Omental fat pad (tissue), 4 donors: ENCODE measurements at places on chromosomes 3 and 15. TPM values are rescaled to one million over a fixed set of nuclear protein-coding genes. Genes with fewer than 3 reads are reported as not detected.

DNA sequence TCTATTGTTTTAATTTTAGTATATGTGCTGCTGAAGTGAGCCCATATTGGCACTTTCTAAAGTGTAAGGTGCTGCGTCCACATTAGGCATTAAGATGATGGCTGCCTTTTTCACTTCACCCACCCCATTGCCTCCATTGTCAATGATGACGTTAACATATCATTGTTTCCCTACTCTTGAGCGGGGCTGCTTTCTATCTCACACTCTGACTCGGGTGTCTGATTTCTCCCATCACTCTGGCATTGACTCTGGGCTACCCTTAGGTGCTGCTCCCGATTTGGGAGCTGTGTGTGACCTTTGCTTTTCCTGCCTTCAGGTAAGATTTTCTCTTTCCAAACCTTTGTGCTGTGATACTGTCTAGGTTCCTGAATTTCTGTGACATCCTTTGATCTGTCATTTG is 28.8 kb downstream of the CGNL1 start:
- DNase-seq, result no peak

- no peak for DNase-seq
These were observed 65.8 kb upstream of the GSK3B start for GRCh38 chr3:120160050-120160449.

DNA sequence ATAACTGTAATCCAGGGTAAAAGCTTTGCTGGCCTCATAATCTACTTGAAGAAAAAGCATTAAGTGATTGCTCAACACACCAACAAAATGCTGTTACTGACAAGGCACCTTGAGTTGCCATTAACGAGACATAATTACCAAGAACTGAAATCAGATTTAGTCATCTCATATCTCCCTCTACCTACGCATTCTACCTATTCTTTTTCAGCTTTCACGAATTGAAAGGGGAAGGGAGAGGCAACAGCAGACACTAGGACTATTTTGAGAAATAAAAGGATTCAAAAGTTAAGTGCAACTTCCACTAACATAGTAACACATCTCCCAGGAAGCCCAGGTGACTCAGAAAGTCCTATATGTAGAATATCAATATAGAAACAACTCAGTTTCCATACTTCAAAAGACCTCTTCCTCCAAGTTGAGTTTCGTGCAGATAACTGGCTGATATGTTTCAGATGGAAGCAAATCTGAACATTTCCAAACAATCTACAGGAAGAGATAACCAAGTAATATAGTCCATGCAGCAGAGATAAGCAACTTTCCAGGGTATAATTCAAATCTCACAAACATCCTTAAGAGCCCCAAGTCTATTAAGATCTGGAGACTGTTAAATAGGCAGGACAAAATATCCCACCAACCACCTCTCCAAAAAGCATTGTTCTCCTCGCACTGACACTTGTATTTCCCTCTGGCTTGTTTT is 1.9 kb downstream of the OSBPL10 start:
- DNase-seq, result no peak

DNA sequence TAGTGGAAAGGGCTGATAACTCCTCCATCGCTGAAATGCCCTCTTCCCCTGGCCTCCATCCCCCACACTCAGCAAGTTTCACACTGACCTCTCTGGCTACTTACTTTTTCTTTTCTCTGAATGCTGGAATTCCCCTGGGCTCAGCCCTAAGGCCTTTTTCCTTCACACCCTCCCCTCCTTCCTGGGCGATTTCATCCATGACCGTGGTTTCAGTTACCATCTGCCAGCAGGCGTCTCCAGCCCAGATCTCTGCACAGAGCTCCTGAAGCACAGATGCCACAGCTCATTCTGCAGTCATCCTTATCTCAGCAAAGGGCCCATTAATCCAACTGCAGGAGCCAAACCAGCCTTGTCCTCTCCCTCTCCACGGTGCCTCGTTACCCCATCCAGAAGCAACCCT is 114.0 kb downstream of the RFTN1 start:
- no peak for DNase-seq

The CRABP1 gene
- total RNA-seq, result not detected

The HIGD2B gene
- total RNA-seq, result not detected

The RBMS3 gene
- total RNA-seq, result 148 TPM
